ENCODE measurements at places on chromosomes 3 and 15.

GRCh38 chr15:100383302-100384107 is 41.7 kb upstream of the ADAMTS17 start:
- peaks cover 7% of the 10 kb centered on the region for H3K27me3 ChIP-seq
- DNase-seq = peak; percentile 40

GRCh38 chr3:10949197-10949596 is 43.4 kb upstream of the SLC6A1 start:
- no peak overlapping the region for H3K4me3 ChIP-seq
- no peak overlapping the region for H3K27ac ChIP-seq
- peaks cover 2% of the 10 kb centered on the region for H3K4me1 ChIP-seq
- no peaks in the 10 kb centered on the region for H3K27me3 ChIP-seq
- H3K36me3 ChIP-seq = no peaks in the 10 kb centered on the region

DNA sequence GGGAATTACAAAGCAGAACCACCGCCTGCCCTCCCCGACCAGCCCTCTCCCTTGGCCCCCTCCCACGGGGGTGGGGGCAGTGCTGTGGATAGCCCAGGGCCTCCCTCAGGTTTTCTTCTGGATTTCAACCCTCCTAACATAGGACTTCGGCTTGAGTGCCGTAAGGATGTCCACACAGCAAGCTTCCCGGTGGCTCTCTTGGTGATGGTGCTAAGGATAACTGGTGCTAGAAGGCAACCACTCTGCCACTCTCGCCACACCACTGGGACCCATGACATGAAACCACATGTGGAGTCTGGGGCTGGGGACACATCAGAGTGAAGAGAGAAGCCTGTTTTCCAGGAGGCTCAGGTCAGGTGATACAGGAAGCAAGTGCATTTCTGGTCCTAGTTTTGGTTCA is 35.4 kb downstream of the SCN5A start:
- no peaks in the 10 kb centered on the region for H3K27me3 ChIP-seq
- no peak overlapping the region for H3K27ac ChIP-seq
- H3K4me3 ChIP-seq = no peak overlapping the region
- no peak for DNase-seq
- peaks cover 10% of the 10 kb centered on the region for H3K4me1 ChIP-seq

- 0 out of 2 replicates have a peak, but pooled peaks cover 2% of the 10 kb centered on the region for H3K27me3 ChIP-seq
- H3K4me1 ChIP-seq = peaks cover 4% of the 10 kb centered on the region
- H3K36me3 ChIP-seq = peaks cover 7% of the 10 kb centered on the region
- no peak overlapping the region for H3K27ac ChIP-seq
These were observed 124.8 kb upstream of the NR2E3 start for GRCh38 chr15:71685420-71685993.

- no peak overlapping the region for H3K27ac ChIP-seq
- no peaks in the 10 kb centered on the region for H3K4me1 ChIP-seq
- no peak for DNase-seq
- no peaks in the 10 kb centered on the region for H3K36me3 ChIP-seq
- no peak overlapping the region for H3K4me3 ChIP-seq
- H3K27me3 ChIP-seq = no peaks in the 10 kb centered on the region
These were observed 733.0 kb downstream of the ZPLD1 start for GRCh38 chr3:103167850-103168249.

DNA sequence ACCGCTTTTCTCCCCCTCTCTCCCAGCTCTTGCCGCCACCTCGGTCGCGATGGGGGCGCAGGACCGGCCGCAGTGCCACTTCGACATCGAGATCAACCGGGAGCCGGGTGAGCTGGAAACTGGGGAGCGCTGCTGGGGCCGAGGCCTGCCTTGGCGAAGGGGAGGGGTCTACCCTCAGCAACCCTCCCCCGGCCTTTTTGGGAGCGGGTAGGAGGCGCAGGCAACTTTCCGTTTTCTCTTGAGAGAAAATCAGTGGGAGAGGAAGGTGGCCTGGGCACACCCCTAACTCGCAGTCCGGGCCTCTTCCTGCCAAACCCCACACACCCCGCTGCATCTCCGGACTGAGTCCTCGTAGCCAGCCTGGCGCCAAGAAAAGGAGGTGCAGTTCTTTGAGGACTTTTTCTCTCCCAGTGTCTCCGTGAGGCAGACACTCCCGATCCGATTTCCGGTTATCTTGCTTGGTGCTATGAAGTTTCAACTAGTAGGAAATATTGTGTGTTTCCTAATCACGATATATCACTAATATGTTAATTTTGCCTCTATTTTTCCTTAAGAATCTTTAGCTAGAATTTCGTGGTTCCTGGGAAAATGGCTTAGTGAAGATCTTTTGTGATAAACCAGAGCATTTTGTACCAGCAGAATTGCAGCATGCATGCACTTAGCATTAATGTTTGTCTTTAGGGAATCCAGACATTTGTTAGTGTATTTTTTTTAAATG is 631 bp downstream of the NKTR start:
- DNase-seq = peak; percentile 67
- H3K27ac ChIP-seq = peak overlapping the region; percentile 97
- peaks cover 22% of the 10 kb centered on the region for H3K36me3 ChIP-seq
- H3K4me3 ChIP-seq = peak overlapping the region; percentile 89

DNA sequence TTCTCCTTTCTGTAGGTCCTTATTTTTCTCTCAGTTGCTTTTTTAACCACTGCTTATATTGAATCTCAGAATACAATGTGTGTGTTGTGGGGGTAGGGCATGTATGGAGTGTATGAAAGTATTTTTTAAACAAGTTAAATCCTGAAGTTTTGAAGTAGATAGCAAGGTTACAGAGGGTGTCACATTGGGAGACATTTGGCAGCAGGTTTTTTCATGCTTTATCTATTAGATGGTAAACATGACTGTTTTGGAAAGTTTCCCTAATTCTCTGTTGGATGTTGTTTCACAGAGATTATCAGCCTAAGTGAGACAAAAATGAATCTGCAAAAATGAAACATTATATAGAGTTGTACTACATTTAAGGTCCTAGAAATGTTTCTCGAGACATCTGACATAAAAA is 190.6 kb upstream of the ARPP21 start:
- no peak overlapping the region for H3K27ac ChIP-seq
- no peaks in the 10 kb centered on the region for H3K4me1 ChIP-seq
- H3K27me3 ChIP-seq = peaks cover 4% of the 10 kb centered on the region
- peaks cover 4% of the 10 kb centered on the region for H3K36me3 ChIP-seq
- DNase-seq = no peak

- DNase-seq = peak; percentile 82
- peaks cover 8% of the 10 kb centered on the region for H3K4me1 ChIP-seq
- H3K4me3 ChIP-seq = no peak overlapping the region
- H3K36me3 ChIP-seq = no peaks in the 10 kb centered on the region
These were observed 1.1 kb downstream of the HHATL start for GRCh38 chr3:42701371-42702065.

DNA sequence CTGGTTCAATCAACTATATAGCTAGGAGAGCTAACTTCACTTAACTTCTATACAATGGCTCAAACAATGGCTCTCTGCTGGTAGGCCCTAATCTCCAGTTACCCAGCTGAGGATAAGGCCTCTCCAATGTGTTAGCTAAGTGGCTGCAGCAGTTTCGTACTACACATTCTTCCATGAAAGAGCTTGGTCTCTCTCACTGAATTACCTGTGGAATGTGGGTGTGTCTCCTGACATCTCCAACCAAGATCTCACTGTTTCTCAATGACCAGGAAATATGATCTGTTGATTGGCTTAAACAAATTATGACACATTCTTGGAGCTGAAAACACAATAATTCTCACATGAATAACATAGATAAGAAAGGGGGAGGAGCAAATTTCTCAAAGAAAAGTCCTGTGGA is 169.8 kb upstream of the ROBO1 start:
- peaks cover 16% of the 10 kb centered on the region for H3K4me1 ChIP-seq
- no peak overlapping the region for H3K27ac ChIP-seq
- H3K36me3 ChIP-seq = no peaks in the 10 kb centered on the region
- peaks cover 24% of the 10 kb centered on the region for H3K27me3 ChIP-seq
- no peak overlapping the region for H3K4me3 ChIP-seq

- DNase-seq = no peak
- H3K4me3 ChIP-seq = no peak overlapping the region
- H3K27ac ChIP-seq = no peak overlapping the region
- no peaks in the 10 kb centered on the region for H3K4me1 ChIP-seq
These were observed 110.9 kb upstream of the GALNT15 start for GRCh38 chr3:16063603-16064002.

DNA sequence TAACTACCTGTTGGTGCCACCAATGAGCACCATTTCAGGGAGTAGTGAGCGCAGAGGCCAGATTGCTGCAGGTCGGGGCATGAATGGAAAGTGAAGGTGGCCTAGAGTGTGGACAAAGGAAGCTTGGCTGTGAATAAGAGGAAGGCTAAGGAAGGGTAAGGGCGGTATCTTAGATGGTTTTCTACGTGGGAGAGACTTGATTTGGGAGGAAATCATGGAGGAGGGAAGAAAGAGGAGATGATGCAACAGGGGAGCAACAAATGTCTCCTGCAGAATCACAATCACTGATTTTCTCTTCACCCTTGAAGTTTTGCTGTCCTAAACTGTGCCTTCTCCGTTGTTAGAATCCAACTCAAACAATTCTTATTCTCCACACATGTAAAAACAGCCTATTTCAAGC is 21.8 kb downstream of the NME9 start:
- peaks cover 46% of the 10 kb centered on the region for H3K27me3 ChIP-seq
- DNase-seq = no peak
- H3K36me3 ChIP-seq = peaks cover 15% of the 10 kb centered on the region
- H3K27ac ChIP-seq = no peak overlapping the region
- H3K4me3 ChIP-seq = no peak overlapping the region

GRCh38 chr3:4454142-4454541 is 12.9 kb downstream of the SUMF1 start:
- no peak overlapping the region for H3K4me3 ChIP-seq
- H3K27ac ChIP-seq = no peak overlapping the region
- no peaks in the 10 kb centered on the region for H3K27me3 ChIP-seq
- DNase-seq = no peak
- no peaks in the 10 kb centered on the region for H3K4me1 ChIP-seq
- H3K36me3 ChIP-seq = peaks cover 8% of the 10 kb centered on the region

DNA sequence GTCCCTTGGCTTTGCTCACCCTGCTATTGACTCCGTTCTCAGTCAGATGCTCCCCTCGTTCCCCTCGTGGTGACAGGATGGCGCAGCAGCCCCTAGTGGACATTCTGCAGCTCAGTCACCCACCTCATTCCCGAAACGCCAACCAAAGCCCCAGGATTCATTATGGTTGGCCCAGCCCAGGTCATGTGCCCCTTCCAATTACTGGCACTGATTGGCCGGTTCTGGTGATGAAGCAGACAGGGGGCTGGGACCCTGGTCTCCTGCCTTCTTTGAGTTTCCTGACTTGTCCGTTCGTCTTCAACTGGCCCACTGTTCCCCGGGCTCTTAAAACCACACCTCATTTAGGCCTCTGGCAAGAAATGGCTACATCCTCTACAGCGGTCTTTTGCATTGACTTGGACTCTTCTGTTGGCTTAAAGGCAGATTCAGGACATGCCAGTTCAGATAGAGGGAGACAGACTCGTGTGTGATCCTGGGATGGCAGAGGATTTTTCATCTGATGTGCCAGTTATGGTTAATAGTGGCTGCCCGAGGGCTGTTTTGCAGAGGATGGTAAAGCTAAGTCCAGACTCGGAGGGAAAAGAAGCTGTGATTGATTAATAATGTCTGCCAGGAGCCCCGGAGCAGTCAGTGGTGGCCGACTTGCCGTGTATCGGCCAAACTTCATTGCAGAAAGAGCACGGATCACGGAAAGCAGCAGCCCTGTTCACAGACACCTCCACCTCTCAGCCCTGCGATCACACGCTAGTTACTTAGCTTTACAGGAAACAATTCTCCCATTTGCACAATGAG is 37.8 kb downstream of the LSM3 start:
- peak overlapping the region; percentile 93 for H3K27ac ChIP-seq
- peak overlapping the region; percentile 76 for H3K4me3 ChIP-seq
- peaks cover 11% of the 10 kb centered on the region for H3K36me3 ChIP-seq

- peaks cover 18% of the 10 kb centered on the region for H3K4me1 ChIP-seq
- H3K27ac ChIP-seq = no peak overlapping the region
- H3K4me3 ChIP-seq = no peak overlapping the region
- H3K27me3 ChIP-seq = no peaks in the 10 kb centered on the region
These were observed 42.1 kb downstream of the CORO2B start for GRCh38 chr15:68620721-68621527.

DNA sequence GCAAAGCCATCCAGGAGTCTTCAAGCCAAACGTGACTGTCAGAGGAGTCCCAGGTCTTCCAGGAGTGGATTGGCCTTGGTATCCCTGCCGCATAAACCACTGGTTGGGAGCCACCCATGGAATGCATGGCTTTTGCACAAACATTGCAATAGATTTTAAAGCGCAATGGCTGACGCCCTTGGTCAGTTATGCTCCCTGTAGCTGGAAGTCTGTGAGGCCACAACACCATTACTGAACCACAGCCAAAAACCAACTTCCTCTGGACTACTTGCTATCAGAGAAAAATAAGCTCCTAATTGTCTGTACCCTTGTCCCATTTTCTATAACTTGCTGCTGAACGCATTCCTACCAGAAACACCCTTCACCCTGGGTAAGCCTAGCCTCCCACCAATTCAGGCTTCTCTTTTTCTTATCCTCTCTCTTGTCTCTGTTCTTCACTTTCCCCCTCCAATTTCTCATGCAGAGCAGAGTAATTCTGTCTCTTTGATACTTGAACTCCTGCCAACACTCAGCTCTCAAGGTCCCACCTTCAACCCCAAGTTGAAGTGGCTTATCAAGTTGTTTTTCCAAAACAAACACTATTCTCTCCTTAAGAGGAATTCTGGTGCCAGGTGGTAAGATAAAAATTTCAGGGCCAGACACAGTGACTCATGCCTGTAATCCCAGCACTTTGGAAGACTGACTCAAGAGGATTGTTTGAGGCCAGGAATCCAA is 176.4 kb upstream of the UBE2E1 start:
- peaks cover 2% of the 10 kb centered on the region for H3K27me3 ChIP-seq
- no peaks in the 10 kb centered on the region for H3K4me1 ChIP-seq
- H3K4me3 ChIP-seq = no peak overlapping the region
- no peak for DNase-seq
- peaks cover 12% of the 10 kb centered on the region for H3K36me3 ChIP-seq
- no peak overlapping the region for H3K27ac ChIP-seq

DNA sequence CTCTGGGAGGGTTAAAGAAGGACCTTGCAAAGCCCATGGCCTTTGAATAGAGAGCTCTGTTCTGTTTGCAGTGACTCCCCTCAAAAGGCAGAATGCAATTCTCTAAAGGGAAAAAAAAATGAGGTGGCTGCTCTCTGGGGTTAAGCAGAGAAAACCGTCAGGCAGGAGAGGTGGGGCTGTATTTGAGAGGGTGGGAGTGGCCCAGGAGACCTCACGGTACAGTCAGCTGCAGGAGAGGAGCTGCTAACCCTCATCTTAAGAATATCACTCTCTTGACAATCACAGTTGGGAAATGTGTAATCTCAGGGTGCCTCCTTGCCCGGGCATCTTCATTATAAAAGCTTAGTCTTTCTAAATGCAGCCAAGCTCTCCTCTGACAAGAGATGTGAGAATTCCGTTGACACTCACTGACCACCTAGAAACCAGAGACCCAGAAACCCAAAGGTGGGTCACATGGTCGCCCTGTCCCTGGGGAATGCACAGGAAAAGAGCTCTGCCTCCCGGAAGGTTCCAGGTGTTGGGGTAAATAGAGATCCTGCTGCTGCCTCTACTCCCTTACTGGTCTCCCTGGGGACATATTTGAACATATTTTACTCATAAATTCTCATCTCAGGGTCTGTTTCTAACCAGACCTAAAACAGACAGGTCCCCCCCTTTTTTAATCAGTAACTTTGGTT is 159.1 kb upstream of the CTDSPL start:
- H3K4me3 ChIP-seq = no peak overlapping the region
- H3K4me1 ChIP-seq = peaks cover 8% of the 10 kb centered on the region
- peaks cover 5% of the 10 kb centered on the region for H3K27me3 ChIP-seq

- DNase-seq = no peak
- H3K27ac ChIP-seq = no peak overlapping the region
- peaks cover 5% of the 10 kb centered on the region for H3K4me1 ChIP-seq
- H3K4me3 ChIP-seq = no peak overlapping the region
- peaks cover 30% of the 10 kb centered on the region for H3K36me3 ChIP-seq
These were observed 34.4 kb downstream of the TFRC start for GRCh38 chr3:196047391-196048030.
